ENCODE measurements at places on chromosomes 1 and 21.

DNA sequence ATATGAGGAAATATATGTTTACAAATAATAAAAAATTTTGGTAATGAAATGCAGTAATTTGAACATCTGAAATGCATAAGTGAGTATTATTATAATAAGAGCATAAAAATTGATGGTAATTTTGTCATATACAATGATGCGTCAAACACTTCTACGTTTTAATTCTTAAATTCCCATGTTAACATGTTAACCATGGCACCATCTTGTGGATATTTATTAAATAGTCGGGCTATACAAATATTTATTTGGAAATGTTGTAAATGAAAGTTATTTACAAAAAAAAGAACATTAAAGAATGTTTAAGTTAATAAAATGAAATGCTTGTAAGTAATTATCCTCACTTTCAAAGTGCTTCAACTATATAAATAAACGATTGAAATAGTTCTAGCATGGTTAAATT is 57.2 kb upstream of the C1orf185 start:
- peak; percentile 17 for DNase-seq

- no peak for DNase-seq
These were observed 1.8 kb downstream of the ACTA1 start for GRCh38 chr1:229432116-229432461.

GRCh38 chr1:225735252-225736149 is 42.1 kb upstream of the SRP9 start:
- DNase-seq: no peak

GRCh38 chr1:221074332-221074731 is 195.1 kb downstream of the HLX start:
- no peak for DNase-seq

GRCh38 chr1:153475282-153475681 is 14.8 kb upstream of the S100A7 start:
- no peak for DNase-seq

DNA sequence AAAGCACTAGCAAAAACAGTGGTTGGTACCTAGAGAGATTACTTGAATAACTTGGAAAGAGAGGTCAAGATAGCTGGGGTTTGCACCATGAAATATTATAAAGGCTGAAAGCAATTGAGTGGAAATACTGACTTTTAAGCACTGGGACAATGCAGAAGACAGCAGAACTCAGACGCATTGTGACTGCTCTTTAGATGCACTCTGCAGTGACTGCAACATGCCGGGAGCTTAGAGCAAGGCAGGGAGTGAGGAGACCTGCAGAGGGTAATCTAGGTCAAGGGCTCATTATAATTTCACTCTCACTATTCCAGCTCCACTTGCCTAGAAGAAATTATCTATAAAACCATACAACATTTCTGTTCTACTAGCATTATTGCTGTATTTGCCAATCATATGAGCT is 36.6 kb downstream of the OLFM3 start:
- no peak for DNase-seq

DNA sequence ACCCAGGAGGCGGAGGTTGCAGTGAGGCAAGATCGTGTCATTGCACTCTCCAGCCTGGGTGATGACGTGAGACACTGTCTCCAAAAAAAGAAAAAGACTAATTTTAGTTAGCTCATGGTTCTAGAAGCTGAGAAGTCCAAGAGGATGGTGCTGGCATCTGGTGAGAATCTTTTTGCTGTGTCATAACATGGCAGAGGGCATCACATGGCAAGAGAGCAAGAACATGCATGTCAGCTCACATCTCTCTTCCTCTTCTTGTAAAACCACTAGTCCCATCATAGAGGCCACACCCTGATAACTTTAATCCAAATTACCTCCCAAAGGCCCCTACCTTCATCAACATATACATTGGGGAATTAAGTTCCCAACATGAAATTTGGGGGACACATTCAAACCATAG is 13.8 kb upstream of the CNN3 start:
- DNase-seq: no peak

DNA sequence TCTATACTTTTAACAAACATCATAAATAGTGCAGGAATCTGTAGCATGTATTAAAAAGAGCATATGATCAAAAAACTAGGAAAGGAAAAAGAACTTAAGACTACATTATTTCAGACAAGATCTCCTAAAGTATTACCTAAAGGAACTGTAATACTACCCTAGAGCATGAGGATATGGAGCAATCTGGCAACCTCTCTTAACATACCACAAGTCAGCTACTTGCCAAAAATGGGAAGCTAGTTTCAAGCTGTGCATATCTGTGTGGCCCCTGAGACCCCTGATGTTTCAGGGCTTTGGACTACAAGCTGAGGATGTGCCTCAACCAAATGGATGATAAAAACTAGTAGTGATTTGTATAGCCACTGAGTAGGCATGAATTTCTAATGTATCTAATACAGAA is 525.6 kb downstream of the PTBP2 start:
- DNase-seq: no peak

Data from SHP77 treated with DMSO at 0.1 percent for 48 hours (cell line).